ENCODE measurements at places on chromosomes 16 and 17.

- DNase-seq: peak; percentile 34
Observed at GRCh38 chr17:61574542-61575351, 16.3 kb downstream of the NACA2 start.

DNA sequence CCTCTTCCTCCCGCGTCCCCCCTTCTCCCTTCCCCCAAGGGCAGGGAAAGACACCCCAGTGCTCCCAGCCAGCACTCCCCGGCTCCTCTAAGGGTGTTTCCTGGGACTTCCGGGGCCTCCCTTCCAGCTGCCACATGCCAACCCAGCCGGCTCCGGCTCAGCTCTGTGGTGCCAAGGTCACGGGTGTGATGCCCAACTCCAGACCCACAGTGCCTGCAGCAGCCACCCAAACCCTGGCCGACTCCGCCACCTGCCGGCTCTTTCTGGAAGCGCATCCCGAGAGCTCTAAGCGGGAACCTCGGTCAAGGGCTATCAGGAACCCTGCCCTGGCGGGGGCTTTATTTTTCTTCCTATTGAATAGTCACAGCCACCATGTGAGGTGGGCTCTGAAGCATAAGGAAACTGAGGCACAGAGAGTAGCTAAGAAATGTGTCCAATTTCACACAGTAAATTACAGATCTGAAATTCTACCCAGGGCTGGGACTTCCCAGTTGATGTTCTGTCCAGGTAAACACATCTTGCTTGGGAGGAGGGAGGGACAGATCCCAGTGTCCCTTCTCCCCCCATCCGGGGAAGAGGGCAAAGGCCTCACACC is 3.3 kb upstream of the PPP1R1B start:
- DNase-seq: peak; percentile 86

GRCh38 chr17:70613681-70614080 is 444.3 kb downstream of the KCNJ2 start:
- DNase-seq: no peak

GRCh38 chr16:21277927-21278706 is at the start of gene CRYM:
CRYM (minus strand) TSS chr16:21278290; CDS start chr16:21278251, 39 bp downstream.
- DNase-seq: peak; percentile 51

DNA sequence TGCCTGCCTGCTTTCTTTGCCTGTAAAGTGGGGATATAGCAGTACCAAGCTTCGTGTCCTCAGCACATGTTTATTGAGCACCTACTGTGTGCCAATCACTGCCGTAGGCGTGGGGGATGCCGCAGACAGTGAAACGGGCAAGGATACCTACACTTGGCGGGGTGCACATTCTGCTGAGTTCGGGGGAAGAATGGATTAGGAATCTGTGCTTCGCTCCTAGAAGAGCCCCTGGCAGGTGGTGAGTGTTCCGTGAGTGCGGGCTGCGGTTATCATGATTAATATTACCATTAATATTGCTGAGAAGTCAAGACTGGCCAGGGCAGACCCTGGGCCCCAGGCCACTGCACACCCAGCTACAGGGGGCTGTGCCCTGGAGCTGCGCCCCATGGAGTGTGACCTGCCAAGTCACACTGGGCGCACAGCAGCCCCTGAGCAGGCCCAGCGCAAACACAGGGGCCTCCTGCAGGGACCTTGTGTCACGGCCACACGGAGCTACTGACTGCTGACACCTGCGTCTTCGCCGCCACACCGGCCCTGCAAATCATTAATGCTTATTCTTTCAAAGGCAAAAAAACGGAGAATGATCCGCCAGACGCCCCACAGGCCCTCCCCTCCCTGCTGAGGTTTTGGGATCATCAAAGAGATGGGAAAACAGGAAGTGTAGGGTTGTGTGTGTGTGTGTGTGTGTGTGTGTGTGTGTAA is 213.4 kb upstream of the GSE1 start:
- DNase-seq: no peak

- peak; percentile 6 for DNase-seq
Observed at GRCh38 chr17:19705201-19705600, 11.2 kb downstream of the SLC47A2 start.

- no peak for DNase-seq
Observed at GRCh38 chr17:77467521-77467920, 326.8 kb downstream of the SEC14L1 start.

- peak; percentile 58 for DNase-seq
Observed at GRCh38 chr17:73091770-73092522, 542 bp downstream of the SLC39A11 start.

- DNase-seq: no peak
Observed at GRCh38 chr17:82328141-82328993, 5.2 kb downstream of the SECTM1 start.

DNA sequence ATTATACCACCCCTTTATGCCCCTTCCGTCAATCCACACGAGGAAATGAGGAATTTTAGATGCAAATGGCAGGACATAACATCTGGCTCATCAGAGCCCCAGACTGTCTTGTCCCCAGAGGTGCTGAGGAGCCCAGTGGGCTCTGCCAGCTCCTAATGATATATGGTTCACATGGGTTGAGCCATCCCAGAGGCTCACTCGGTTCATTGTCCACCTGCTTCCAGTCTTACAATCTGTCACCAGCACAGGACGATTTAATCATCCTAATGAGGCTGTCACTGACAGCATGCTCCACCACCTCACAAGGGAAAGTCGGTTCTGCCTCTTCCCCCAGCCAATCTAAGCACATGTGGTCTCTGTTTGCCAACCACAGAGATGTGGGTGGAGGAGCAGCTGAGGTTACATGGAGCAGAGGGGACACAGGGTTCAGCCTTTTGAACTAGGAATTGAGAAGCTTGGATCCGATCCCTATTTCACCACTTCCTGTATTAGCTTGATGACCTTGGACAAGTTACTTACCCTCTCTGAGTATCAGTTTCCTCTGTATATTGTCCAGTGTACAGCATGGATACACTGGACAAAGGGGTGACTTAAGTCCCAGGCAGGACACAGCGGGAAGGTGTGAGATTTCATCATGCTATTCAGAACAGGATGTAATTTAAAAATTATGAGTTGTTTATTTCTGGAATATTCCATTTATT is 27.0 kb upstream of the DHX8 start:
- DNase-seq: no peak

GRCh38 chr16:187330-187729 is 7.1 kb downstream of the HBQ1 start:
- no peak for DNase-seq

DNA sequence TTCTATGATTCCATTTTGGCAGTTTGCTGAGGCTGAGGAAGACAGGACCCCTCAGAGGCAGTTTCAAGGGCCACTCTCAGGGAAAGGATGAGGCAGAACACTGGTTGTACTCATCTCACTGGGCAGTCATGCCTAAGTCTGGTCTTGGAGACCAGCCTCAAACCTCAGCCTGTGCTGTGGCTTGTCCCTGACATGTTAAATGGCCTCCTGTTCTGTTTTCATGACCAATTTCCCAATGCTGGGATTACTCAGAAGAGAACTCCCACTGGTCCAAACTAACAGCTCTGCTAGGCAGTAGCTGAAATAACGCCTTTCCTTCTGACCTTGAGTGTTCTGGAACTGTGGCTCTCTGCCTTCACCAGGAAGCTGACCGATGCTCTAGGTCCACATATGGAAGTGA is 8.4 kb upstream of the SPDYE4 start:
- no peak for DNase-seq

DNA sequence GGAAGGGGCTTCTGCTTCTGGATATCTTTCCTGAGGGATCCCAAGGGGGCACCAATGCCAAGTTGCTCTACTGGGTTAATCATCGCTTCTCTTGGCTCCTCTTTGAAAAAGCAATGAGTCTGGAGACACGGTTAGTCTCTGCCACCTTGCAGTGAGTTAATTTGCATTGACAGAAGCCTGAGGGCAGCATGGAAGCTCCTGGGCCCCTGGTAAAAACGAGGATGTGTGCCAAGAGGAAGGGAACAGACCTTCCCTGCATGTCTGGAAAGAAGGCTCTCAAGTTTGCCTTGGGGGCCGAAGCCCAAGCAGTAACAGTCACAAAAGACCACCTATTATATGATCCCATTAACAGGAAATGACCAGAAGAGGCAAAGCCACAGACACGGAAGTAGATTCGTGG is 86.7 kb downstream of the IRX5 start:
- no peak for DNase-seq

DNA sequence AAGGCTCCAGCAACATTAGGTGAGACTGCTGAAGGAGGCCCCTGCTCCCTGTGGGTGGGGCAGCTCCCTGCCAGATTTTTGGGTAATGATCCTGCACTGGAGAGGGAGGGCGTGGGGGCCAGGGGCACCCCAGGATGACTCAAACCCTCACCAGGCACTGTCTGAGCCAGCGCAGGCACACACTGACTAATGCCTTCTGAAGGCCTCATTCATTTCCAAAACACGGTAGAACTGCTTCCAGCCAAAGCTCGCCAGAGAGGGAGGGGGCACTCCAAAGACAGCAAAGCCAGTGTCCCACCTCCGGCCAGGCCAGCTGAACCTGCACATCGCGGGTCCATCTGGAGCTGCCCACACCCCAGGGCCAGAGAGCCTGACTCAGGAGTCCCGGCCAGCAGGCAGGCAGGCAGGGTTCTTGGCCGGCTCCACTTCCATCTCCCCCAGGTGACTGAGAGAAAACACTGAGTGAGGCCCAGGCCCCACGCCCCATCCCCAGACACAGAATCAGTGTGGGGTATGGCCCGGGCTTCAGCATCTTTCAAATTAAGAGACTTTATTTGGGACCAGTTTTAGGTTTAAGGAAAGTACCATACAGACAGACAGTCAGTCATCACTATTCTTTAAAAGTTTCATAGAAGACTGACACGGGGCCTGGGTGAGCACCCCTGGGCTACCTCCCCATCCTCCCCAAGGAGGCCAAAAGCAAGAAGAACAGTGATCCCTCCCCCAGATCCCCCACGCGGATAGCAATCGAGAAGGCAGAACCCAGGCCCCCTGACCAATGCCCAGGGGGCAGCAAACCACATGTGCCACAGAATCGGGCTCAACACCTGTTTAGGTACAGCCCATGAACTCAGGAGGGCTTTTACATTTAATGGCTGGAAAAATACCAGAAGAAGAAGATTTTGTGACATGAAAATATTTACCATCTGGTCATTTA is 2.3 kb downstream of the PIEZO1 start:
- DNase-seq: peak; percentile 90

- no peak for DNase-seq
Observed at GRCh38 chr17:76578376-76578775, 7.3 kb downstream of the ST6GALNAC2 start.

DNA sequence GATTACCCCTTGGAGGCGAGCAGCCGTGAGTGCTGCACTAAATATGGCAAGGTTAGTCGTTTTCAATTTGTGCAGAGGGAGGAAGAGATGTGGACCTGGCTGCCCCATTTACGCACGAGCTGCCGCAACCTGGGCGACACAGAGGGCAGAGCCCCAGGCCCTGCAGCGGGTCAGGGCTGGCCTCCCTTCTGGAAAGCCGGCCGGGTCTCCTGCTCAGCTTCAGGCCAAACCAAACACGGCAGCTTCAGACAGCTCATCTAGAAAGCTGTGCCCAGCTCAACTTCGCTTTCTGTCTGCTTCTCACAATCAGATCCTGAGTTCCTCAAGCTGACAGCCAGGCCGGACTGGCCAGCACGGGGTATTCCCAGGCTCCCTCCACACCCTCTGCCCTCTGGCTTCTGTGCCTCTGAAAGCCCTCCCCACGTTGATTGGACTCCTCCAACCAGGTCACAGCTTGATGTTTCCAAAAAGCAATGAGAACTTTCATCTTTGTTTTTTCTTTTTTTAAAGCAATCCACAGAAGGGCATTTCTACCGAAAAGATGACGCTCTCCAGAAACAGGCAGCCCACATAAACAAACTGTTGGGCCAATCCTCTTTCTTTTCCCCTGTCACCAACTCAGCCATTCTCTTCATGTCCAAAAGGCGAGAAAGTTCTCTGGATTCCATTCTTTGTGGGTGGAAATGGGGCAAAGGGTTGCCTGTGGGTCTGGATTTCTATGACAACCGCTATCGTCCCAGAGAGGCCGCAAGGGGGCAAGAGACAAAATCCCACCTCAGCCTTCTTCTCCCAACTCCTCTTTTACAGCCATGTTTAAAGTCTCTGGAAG is 189.0 kb downstream of the ZFHX3 start:
- peak; percentile 76 for DNase-seq

DNA sequence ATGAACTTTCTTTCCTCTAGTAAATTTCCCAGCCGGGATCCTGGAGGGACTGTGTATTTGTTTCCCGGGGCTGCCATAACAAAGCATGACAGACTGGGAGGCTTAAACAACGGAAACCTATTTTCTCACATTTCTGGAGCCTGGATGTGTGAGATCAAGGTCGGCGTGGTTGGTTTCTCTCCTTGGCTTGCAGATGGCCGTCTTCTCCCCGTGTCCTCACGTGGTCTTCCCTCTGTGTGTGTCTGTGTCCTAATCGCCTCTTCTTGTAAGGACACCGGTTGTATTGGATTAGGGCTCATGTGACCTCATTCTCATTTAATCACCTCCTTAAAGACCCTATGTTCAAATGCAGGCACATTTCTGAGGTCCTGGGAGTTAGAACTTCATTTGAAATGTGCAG is 22.0 kb upstream of the USP10 start:
- DNase-seq: no peak

- peak; percentile 86 for DNase-seq
Observed at GRCh38 chr17:41521574-41522261, 3.0 kb upstream of the KRT15 start.

GRCh38 chr16:80197741-80198201 is 343.0 kb upstream of the DYNLRB2 start:
- peak; percentile 38 for DNase-seq

GRCh38 chr17:42107597-42108576 is 4.6 kb downstream of the DHX58 start:
- peak; percentile 60 for DNase-seq

DNA sequence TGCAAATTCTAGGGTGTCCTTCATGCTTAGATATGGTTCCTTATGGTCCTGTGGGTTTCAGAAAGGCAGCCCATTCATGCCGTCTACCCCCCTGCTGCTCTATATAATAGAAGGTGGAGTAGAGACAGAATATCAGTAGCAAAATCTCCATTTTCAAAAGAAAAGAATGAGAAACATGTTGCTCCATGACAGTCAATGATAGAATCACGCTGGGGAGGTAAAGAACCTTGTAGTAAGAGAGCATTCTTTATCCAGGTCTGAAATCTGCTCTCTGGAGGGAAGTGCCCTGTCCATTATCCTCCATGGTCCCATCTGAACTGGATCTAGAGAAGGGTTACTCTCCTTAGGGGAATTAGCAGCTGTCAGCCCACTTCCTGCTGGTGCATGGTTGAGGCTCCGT is 272.8 kb downstream of the WWOX start:
- DNase-seq: no peak

DNA sequence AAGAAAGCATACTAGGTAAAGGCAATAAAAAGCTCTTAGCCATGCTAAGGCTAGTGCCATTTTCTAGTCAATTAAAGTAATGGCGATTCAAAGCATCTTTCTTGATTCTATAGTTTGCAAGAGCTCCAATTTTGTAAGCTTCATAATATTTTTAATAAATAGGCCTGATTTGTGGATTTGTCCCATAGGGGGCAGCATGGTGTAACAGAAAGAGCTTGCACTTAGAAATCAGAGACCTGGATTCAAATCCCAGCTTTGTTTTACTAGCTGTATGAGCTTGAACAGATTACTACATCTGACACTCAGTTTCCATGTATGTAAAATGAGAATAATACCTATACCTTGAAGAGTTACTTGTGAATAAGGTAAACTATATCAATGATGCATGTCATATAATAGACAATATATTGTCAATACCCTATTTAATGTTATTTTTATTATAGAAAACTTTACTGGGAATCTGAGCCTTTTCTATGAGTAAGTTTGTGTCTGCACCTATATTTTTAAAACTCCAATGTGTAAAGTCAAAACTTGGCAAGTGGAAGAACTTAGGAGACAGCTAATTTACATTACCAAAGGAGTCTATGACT is 93.6 kb upstream of the NOG start:
- no peak for DNase-seq

- peak; percentile 75 for DNase-seq
Observed at GRCh38 chr17:57440522-57441269, 184.4 kb downstream of the MSI2 start.

- DNase-seq: no peak
Observed at GRCh38 chr16:25544294-25544693, 147.5 kb upstream of the HS3ST4 start.

Measured in hepatic stellate cell (primary cell).